ENCODE measurements at places on chromosomes 5 and 9. TPM values are rescaled to one million over a fixed set of nuclear protein-coding genes. Genes with fewer than 3 reads are reported as not detected.

- no peak overlapping the region for H3K4me3 ChIP-seq
- no peaks in the 10 kb centered on the region for H3K36me3 ChIP-seq
- no peaks in the 10 kb centered on the region for H3K27me3 ChIP-seq
- no peak overlapping the region for H3K27ac ChIP-seq
- peaks cover 4% of the 10 kb centered on the region for H3K4me1 ChIP-seq
- DNase-seq = no peak
Observed at GRCh38 chr5:149423794-149424268, 44.7 kb upstream of the IL17B start.

The JAKMIP2 gene
- total RNA-seq = 6.3 TPM

The CCDC180 gene
- total RNA-seq = 6.2 TPM

DNA sequence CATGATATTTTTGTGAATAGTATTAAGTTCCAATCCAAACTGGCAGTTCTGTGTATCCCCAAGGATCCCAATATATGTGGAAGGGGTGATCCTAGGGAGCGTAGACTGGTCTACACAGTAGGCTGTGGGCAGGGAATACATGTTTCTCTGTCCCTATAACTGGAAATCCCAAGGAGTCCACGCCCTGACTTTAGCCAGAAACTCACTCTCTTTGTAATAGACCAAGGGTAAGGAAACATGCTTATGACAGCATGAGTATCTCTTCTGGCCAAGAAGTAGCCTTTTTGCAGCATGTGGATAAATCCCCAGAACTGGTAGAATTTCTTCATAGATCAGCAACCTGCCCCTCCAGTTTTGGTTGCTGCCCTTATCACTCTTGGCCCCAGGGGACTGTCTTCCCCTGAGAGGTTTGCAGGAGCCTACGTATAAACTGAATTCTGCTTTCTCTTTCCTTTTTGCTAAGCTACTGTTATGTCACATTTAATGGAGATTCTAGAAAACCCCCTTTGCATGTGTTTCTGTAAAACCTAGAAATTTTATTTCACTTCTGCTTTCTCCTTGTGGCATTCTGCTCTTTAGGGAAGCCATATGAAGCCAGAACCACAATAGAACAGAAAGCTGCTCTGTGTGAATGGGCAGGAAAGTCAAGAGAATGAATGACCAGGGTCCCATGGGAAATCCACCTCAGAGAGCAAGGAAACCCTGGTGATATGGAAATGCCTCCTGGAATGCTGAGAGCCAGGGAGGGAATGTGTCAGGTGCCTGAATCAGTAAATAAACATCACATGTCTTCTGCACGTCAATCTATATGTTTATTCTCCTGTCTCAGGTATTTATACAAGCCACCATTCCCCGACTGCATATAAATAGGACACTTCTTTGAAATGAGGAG is 3.5 kb downstream of the IFNA2 start:
- peaks cover 38% of the 10 kb centered on the region for H3K27me3 ChIP-seq
- DNase-seq = peak; percentile 10
- peak overlapping the region; percentile 34 for H3K4me3 ChIP-seq

DNA sequence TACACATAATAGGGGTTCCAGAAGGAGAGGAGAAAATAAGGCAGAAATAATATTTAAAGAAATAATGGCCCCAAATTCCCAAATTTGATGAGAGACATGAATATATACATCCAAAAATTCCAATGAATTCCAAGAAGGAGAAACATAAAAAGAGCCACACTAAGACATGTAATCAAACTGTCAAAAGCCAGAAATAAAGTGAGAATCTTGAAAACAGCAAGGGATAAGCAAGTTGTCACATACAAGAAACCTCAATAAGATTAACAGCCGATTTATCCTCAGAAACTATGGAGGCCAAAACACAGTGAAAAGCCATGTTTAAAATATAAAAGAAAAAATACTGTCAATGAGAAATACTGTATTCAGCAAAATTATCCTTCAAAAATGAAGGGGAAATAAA is 14.5 kb downstream of the CATSPER3 start:
- H3K27me3 ChIP-seq = no peaks in the 10 kb centered on the region
- peaks cover 39% of the 10 kb centered on the region for H3K36me3 ChIP-seq
- peak overlapping the region; percentile 34 for H3K27ac ChIP-seq
- H3K4me3 ChIP-seq = no peak overlapping the region
- no peak for DNase-seq
- H3K4me1 ChIP-seq = no peaks in the 10 kb centered on the region

DNA sequence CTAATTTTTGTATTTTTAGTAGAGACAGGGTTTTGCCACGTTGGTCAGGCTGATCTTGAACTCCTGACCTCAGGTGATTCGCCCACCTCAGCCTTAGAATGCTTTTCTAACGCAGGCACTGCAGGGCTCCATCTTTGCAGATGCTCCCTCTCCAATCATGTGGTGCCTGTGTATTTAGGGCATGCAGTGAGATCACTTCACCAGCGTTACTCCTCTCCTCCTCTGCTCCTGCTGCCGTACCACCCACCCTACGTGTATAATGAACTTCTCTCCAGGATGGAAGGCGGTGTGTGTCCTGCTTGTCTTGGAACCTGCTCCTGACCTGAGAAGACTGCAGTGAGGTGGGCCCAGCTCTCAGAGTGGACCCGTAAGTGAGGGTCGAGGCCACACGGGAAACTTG is 13.6 kb upstream of the CFAP157 start:
- no peak for DNase-seq
- no peaks in the 10 kb centered on the region for H3K4me1 ChIP-seq
- no peaks in the 10 kb centered on the region for H3K27me3 ChIP-seq
- no peak overlapping the region for H3K4me3 ChIP-seq

The GHR gene
- not detected for total RNA-seq

The PHF24 gene
- 1.00 TPM for total RNA-seq

DNA sequence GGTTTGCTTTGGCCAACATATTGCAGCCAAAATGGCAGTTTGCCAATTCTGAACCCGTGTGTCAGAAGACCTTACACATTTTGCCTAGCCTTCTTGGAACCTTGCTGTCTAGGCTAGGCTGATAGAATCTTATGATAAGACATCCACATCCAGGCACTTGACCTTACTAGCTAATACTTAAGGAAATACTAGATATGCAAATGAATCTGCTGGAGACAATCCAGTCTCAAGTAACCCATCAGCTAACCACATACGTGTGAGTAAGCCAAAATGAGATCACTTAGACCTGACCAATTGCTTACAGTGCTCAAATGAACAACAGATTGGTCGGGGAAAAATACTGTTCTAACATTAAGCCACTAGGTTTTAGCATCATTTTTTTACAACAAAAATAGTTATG is 1504.6 kb upstream of the CDH9 start:
- H3K27ac ChIP-seq = no peak overlapping the region
- H3K4me3 ChIP-seq = no peak overlapping the region
- H3K36me3 ChIP-seq = peaks cover 2% of the 10 kb centered on the region
- H3K4me1 ChIP-seq = no peaks in the 10 kb centered on the region

The CENPK gene
- 70.5 TPM for total RNA-seq

GRCh38 chr5:68264024-68264956 is 48.7 kb downstream of the PIK3R1 start:
- peak overlapping the region; percentile 93 for H3K27ac ChIP-seq
- H3K27me3 ChIP-seq = no peaks in the 10 kb centered on the region
- DNase-seq = no peak
- H3K4me1 ChIP-seq = peaks cover 78% of the 10 kb centered on the region
- no peaks in the 10 kb centered on the region for H3K36me3 ChIP-seq

GRCh38 chr5:125180231-125180829 is 433.9 kb upstream of the ZNF608 start:
- H3K27ac ChIP-seq = no peak overlapping the region
- no peak for DNase-seq
- no peaks in the 10 kb centered on the region for H3K36me3 ChIP-seq

DNA sequence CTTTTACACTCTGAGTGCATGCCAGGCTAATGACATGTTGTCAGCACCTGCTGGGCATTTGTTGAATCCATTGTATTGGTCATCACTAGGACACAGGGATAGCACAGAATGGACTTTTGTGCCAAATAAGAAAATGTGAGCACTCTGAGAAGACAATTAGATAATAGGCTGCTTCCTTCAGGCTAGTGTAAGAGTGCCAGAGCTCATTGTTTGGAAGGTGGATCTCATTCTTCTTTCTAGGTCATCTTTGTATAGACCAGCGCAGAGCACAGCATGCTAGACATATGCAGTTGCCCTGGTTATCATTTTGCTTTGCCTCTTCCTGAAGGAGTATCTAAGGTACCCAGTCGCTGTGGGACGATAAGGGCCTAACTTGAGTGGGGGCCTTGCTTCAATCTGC is 493.4 kb upstream of the COX7C start:
- H3K4me3 ChIP-seq = no peak overlapping the region
- no peaks in the 10 kb centered on the region for H3K36me3 ChIP-seq
- H3K27me3 ChIP-seq = no peaks in the 10 kb centered on the region
- no peaks in the 10 kb centered on the region for H3K4me1 ChIP-seq

- H3K27me3 ChIP-seq = no peaks in the 10 kb centered on the region
- H3K27ac ChIP-seq = no peak overlapping the region
- no peaks in the 10 kb centered on the region for H3K4me1 ChIP-seq
- DNase-seq = no peak
Observed at GRCh38 chr5:111461255-111461671, 51.1 kb downstream of the STARD4 start.

GRCh38 chr5:91189480-91190313 is 193.4 kb downstream of the ARRDC3 start:
- no peaks in the 10 kb centered on the region for H3K4me1 ChIP-seq
- no peak overlapping the region for H3K27ac ChIP-seq
- peaks cover 25% of the 10 kb centered on the region for H3K27me3 ChIP-seq
- no peak overlapping the region for H3K4me3 ChIP-seq
- no peaks in the 10 kb centered on the region for H3K36me3 ChIP-seq

The FOXD1 gene
- total RNA-seq = 1.0 TPM

- peaks cover 14% of the 10 kb centered on the region for H3K4me1 ChIP-seq
- no peaks in the 10 kb centered on the region for H3K36me3 ChIP-seq
- H3K4me3 ChIP-seq = no peak overlapping the region
- H3K27me3 ChIP-seq = peaks cover 27% of the 10 kb centered on the region
- no peak overlapping the region for H3K27ac ChIP-seq
Observed at GRCh38 chr5:171755354-171755821, 30.2 kb upstream of the SMIM23 start.

The ECSCR gene
- 1.4 TPM for total RNA-seq

DNA sequence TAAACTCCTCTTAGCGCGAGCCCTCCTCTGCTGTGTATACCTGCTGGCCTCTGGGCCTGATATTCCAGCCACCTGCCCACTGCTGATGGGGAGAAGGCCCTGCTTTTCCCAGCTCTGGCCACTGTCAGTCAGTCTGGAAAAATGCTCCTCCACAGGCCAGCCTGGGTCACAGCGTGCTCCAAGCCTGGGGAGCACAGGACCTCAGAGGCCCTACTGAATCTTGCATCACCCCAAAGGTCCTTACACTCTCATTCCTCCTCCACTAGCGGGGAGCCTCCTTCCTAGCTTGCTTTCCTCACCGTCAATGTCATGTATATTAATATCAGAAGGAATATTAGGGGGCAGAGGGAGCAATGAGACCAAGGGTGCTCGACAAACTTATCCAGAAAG is 73.7 kb downstream of the SHB start:
- H3K27ac ChIP-seq = no peak overlapping the region
- H3K4me3 ChIP-seq = peak overlapping the region; percentile 36
- peaks cover 6% of the 10 kb centered on the region for H3K27me3 ChIP-seq
- H3K4me1 ChIP-seq = peaks cover 36% of the 10 kb centered on the region
- DNase-seq = no peak

- no peaks in the 10 kb centered on the region for H3K27me3 ChIP-seq
- H3K4me1 ChIP-seq = no peaks in the 10 kb centered on the region
- no peaks in the 10 kb centered on the region for H3K36me3 ChIP-seq
- H3K27ac ChIP-seq = no peak overlapping the region
- H3K4me3 ChIP-seq = no peak overlapping the region
- no peak for DNase-seq
Observed at GRCh38 chr9:79896390-79896980, 324.7 kb downstream of the TLE4 start.

DNA sequence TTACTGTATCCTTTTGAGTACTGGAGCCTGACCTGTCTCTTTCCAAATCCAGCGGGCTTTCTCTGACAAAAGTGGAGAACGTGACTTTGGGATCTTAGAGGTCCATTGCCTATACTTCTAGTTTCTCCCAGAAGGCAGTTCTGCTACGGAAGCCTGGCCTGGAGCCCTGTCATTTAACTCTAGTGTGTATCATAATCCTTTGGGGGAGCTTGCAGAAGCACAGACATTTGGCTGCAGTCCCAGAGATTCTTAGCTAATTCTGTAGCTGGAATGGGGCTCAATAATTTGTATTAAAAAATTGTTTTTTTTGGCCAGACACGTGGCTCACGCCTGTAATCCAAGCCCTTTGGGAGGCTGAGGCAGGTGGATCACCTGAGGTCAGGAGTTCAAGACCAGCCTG is 3.0 kb downstream of the HARS2 start:
- peak overlapping the region; percentile 25 for H3K27ac ChIP-seq
- H3K4me1 ChIP-seq = peaks cover 33% of the 10 kb centered on the region
- no peaks in the 10 kb centered on the region for H3K27me3 ChIP-seq
- no peak overlapping the region for H3K4me3 ChIP-seq
- DNase-seq = no peak
- peaks cover 35% of the 10 kb centered on the region for H3K36me3 ChIP-seq

The SHISAL2B gene
- total RNA-seq = not detected

GRCh38 chr9:114432323-114433067 is 44.7 kb upstream of the AKNA start:
- no peaks in the 10 kb centered on the region for H3K4me1 ChIP-seq
- H3K27ac ChIP-seq = no peak overlapping the region
- DNase-seq = no peak
- no peaks in the 10 kb centered on the region for H3K27me3 ChIP-seq
- no peaks in the 10 kb centered on the region for H3K36me3 ChIP-seq
- no peak overlapping the region for H3K4me3 ChIP-seq

DNA sequence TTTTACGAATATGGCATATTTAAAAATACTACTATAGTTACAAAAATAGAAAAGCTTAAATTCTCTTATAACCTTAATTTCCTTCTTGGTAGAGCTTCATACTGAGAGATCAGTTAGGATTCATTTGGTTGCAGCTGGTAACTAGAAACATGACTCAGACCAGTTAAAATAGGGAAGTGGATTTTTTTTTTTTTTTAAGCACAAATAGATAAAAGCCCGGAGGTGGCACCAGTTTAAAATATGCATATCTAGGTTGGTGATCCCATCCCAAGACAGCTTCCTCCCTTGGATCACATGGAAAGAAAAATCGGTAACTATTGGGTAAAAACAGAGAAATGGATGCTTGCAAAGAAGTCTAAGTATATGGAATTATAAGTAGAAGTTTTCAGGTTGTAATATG is 1634.3 kb downstream of the MAT2B start:
- DNase-seq = no peak
- no peaks in the 10 kb centered on the region for H3K36me3 ChIP-seq
- H3K4me1 ChIP-seq = no peaks in the 10 kb centered on the region
- no peak overlapping the region for H3K27ac ChIP-seq
- no peaks in the 10 kb centered on the region for H3K27me3 ChIP-seq

The SH3TC2 gene
- not detected for total RNA-seq

GRCh38 chr5:152151940-152152339 is 227.3 kb upstream of the GLRA1 start:
- H3K27me3 ChIP-seq = no peaks in the 10 kb centered on the region
- no peaks in the 10 kb centered on the region for H3K4me1 ChIP-seq
- H3K4me3 ChIP-seq = no peak overlapping the region
- DNase-seq = no peak

GRCh38 chr9:117412841-117413240 is 2.0 kb downstream of the ASTN2 start:
- no peaks in the 10 kb centered on the region for H3K36me3 ChIP-seq
- no peak overlapping the region for H3K4me3 ChIP-seq
- no peak for DNase-seq
- H3K4me1 ChIP-seq = peaks cover 4% of the 10 kb centered on the region
- H3K27me3 ChIP-seq = peaks cover 45% of the 10 kb centered on the region
- no peak overlapping the region for H3K27ac ChIP-seq

GRCh38 chr9:113955076-113955752 is 79.1 kb downstream of the ZNF618 start:
- no peak overlapping the region for H3K27ac ChIP-seq
- H3K4me3 ChIP-seq = no peak overlapping the region
- H3K36me3 ChIP-seq = no peaks in the 10 kb centered on the region
- DNase-seq = no peak

All from activated T-cell treated with anti-CD3 and anti-CD28 coated beads, Interleukin-2, amount 50 U/mL, for 72 hours (primary cell).